ENCODE measurements at places on chromosomes 6 and 20.

- no peak for DNase-seq
Measured at GRCh38 chr6:87617405-87617804, 27.5 kb downstream of the ORC3 start.

- DNase-seq = no peak
Measured at GRCh38 chr6:86789779-86790411, 147.4 kb upstream of the HTR1E start.

DNA sequence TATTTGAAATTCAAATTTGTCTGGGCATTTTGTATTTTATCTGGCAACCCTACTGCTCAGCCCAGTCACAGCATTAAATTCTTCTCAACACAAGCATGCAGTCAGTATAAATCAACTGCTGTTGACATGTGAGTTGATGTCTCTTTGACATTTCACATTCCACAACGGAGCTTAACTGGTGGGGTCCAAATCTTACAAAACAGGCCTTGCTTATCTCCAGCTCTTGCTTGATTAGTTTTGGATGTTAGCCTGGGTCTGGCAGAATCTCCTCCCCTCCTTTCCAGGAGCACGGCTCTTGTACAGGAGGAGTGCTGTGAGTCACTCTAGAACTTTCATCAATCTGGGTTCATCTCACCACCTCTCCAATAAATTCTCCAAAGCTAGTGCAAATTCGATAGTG lies 80.8 kb upstream of the PHACTR1 start:
- no peak for DNase-seq

GRCh38 chr20:14384416-14385175 lies 47.2 kb upstream of the FLRT3 start:
- no peak for DNase-seq

DNA sequence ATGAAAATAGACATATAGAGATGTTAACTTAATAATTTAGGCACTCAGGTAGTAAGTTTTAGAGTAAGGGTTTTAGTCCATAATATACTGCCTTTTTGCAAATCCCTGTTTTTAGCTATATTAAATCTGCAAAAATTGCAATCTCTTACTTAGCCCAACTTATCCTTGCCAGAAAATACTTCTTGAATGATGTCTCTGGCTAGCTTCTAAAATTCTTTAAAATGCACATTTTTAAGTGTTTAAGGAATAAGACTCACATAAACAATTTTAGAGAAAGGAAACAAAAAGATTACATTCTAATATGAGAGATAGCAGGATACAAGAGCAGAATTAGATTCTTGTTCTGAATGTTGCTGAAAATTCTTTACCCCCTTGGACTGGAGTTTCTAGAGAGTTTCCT lies 25.8 kb upstream of the RFPL4B start:
- no peak for DNase-seq

DNA sequence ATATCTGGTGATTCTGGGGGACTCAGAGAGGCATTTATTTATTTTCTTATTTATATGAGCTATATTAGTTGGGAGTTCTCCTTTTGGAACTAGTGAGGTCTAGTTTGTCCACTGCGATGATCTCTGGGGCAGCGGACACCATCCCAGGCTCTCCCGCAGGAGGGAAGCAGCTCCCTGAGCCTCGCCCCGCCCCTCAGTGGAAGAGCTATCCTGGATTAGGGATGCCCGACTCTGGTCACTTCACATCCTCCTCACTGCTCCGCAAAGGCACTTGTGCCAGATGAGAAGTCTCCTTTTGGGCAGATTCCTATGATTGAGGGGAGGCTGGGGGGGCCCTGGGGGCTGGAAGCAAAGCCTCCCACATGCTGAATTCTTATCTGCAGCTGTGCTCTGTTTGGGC lies 3.6 kb upstream of the MAS1 start:
- DNase-seq = no peak

DNA sequence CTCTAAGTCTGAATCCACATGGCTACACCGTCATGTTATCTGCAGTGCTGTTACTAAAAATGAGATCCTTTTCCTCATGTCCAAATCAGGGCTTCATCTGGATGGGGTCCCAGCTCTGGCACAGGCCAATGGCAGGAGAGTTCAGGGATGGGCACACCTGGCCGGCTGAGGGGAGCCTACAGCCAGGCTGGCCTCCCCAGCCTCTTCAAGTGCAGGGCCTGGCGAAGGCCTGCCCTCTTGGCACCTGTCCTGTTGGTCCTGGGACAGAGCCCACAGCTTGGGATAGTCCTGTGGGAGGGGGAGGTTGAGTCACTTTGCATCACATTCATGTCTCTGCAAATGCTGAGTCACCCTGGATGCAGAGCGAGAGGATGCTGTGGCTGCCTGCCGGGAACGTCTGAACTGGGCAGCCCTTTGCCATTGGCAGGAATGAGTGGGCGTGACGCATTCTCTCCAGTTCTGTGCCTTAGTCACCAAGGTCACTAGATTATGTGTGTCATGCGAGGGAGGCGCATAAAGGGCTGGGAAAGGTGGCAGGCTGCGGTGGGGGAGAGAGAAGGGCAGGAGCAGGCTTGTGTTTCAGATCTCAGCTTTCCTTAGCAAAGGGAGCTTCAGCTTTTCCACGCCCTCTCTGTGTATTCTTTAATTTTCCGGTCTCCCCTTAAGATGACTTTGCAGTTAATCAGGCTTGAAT lies 223.2 kb upstream of the ECI2 start:
- DNase-seq = peak; percentile 98

DNA sequence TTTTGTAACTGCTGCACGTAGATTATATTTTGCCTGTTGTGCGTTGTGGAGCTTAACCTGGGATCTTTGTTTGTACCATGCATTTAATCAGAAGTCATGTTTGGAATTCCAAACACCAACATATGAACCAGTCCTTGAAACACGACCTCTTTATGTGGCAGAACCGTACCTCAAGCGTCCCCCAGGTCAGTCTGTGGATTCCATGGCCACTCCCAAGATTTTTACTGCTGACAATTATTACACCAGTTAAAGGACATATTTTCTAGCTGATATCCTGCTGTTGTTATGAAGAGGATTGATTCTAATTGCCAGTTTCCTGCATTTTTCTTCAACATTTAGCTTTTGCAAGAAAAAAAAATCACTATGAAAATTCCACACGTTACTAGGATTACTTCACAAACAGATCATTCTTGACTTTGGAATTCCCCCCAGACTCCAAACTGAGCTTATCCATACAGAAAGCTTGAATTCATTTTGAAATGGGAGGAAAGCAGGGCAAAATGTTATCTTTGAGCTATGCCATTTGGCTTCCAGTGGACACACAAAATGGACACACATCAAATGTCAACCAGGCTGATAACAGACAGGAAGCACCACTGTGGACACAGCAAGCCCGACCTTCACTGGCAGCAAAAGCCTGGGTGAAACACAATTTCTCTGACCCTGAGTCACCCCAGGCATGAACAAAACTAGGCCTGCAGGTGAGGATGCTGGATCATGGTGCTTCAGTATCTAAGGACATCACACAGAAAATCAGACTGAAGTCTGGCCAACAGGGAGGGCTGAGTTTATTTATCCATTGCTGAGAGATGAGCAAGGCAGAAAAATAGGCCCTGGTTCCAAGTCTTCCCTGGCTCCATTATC lies 542.9 kb upstream of the JAG1 start:
- no peak for DNase-seq

DNA sequence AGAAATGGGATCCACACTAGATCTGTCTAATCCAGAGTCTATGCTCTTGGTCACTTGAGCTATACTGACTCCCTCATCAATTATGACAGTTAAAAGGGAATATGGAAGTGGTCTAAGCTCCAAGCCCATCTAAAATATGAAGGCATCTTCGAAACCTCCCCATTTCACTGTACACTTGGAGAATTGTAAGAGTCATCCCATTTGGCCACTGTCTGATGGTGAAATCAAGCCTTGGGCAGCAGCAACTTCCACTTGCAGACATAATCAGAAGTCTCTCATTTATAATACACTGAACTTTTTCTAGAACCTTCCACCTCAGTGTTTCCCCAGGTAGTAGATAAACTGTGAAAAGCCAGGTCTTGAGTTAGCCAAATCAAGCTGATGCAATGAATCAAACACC lies 26.3 kb upstream of the UBR2 start:
- no peak for DNase-seq

GRCh38 chr6:53912661-53913060 lies 117.9 kb downstream of the LRRC1 start:
- no peak for DNase-seq
